Forelimb muscle (tissue), 1 donor: ENCODE measurements at places on chromosomes 13 and 19.

- DNase-seq = peak; percentile 40
Measured at GRCh38 chr19:17246681-17247425, 1.1 kb upstream of the NR2F6 start.

GRCh38 chr19:40279761-40280607, 5.2 kb downstream of the AKT2 start:
- no peak for DNase-seq

GRCh38 chr13:20173116-20173746, 12.4 kb upstream of the GJA3 start:
- DNase-seq = no peak

DNA sequence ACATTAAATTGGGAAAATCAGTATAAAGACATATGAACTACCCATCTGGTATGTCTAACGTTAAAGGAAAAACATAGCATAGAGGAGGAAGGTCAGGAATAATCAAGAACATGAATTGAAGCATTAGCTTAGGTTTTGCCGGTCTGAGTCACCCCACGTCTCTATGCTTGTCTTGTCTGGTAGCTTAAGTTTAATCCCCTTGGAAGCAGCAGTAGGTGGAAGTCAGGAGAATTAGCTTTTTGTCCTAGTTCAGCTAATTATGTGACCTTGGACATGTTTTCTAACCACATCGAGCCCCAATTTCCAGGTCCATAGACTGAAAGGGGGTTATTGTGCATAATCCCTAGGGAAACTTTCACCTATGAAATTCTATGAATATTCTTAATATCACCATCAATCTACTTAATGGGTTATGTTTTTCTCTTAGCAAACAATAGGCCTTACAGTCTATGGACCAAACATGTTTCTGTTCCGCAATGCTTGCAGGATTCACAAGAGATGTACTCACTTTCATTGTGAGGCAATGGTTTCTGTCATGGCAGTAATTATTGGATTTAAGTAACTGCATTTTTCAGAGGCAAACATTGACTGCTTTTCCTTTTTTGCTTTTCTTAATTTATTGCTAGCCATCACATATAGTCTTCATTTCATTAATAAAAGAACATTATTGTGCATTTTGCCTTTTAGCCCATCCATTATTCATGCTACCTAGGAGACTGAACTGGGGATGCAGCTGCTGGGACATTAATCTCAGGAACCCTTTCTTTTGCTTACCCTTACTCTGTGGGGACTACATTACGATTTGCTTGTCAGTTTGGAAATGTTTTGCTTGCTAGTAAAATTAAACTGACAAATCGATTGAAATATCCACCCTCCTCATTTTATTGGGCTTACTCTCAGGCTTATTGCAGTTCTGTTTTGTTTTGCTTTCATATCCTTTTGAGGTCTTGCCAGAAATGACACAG, 304.8 kb upstream of the MAB21L1 start:
- no peak for DNase-seq

GRCh38 chr13:98937911-98938381, 39.9 kb downstream of the DOCK9 start:
- no peak for DNase-seq

- no peak for DNase-seq
Measured at GRCh38 chr19:3684054-3684816, 16.0 kb downstream of the PIP5K1C start.

- DNase-seq = no peak
Measured at GRCh38 chr19:38173291-38174041, 50.6 kb downstream of the DPF1 start.

- DNase-seq = peak; percentile 72
Measured at GRCh38 chr19:18464646-18465045, 26.7 kb upstream of the ISYNA1 start.

GRCh38 chr19:2661615-2662014, 40.9 kb downstream of the GNG7 start:
- DNase-seq = no peak

DNA sequence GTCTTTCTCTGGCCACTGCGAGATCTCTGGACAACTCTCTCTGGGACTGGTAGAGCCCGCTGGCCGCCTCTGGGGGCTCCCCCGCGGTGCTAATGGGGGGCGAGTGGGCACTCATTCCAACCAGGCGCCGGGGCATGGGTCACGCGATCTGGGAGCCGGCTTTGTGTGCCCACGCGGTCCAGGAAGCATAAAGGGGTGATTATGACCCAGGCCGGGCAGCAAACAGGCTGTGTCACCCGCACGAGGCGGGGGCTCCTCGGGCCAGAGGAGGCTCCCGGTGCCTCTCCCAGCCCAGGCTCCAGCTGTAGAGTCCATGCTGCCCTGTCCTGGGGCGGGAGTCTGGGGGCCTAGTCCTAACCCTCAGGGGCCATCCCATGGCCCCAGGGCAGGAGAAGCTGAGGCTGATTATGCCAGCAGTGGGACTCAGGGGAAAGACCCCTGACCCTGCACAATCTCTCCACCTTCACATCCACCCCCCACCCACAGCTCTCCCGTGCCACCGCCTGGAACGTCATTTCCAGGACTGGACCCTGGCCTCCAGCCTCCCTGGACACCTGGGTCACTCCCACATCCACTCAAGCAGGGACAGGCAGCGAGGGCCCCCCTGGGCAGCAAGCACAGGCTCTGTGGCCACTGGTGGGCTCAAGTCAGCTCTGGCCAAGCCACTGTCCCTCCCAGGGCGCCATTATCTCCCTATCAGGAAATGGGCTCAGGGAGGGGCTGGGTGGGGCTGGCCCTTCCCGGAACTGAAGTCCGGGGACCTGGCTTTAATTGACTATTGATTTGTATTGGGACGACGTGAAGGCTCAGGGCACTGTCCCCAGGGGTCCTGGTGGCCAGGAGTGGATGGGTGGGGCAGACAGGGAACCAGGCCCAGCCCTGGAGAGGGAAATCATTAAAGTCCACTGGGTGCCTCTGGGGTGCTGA, 50.0 kb downstream of the PTPRS start:
- DNase-seq = no peak

DNA sequence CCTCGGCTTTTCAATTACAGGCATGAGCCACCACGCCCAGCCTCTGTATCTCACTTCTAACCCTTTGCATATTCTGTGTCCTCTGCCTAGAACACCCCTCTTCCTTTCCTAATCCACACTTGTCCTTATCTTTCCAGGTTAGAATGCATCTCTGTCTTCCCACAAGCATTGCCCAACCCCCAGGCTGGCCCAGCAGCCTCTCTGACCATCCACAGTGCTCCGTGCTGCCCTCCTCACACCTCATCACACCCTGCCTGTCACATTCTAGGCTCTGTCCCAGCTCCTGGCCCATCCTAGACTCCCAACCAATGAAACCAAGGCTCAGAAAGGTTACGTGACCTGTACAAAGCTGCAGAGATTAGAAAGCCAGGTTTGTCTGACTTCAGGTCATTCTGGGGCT, 11.3 kb downstream of the JAK3 start:
- DNase-seq = no peak

DNA sequence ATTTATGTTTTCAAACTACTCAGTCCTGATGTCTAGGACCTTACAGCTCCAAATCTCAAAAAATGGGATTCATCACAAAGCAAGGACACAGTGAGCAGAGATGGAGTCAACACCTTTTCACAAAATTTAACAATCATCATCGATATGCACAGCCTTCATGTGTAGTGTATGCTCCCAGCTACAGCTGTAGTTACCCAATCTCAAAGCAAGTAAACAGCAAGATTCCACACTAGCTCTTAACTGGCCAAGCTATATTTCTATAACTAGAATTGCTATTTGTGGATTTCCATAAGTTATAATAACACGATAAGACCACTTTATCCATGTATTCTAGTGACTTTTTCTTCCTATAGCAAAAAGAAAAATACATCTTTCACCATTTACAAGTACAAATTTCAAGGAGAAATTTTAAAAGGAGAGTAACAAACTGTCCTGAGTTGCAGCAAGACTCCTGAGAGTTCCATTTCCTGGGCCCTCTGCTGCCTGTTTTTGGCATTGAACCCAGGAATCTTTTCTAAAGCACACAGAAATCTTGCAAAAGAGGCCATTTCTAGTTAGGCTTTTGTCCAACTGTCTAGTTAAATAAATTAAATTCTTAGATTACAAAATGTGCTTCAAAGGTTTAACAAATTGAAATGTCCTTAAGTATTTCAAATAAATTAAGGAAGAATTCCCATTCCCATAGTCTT, 460.6 kb downstream of the FGF14 start:
- DNase-seq = no peak

- DNase-seq = no peak
Measured at GRCh38 chr13:23787464-23787863, 101.7 kb downstream of the MIPEP start.

GRCh38 chr13:47420020-47420419, 523.2 kb upstream of the HTR2A start:
- no peak for DNase-seq

GRCh38 chr19:17125728-17126677, 50.4 kb downstream of the MYO9B start:
- DNase-seq = no peak

GRCh38 chr13:110665491-110666254, 40.2 kb downstream of the CARS2 start:
- DNase-seq = no peak

- no peak for DNase-seq
Measured at GRCh38 chr13:72290962-72291681, 424.1 kb upstream of the DACH1 start.

DNA sequence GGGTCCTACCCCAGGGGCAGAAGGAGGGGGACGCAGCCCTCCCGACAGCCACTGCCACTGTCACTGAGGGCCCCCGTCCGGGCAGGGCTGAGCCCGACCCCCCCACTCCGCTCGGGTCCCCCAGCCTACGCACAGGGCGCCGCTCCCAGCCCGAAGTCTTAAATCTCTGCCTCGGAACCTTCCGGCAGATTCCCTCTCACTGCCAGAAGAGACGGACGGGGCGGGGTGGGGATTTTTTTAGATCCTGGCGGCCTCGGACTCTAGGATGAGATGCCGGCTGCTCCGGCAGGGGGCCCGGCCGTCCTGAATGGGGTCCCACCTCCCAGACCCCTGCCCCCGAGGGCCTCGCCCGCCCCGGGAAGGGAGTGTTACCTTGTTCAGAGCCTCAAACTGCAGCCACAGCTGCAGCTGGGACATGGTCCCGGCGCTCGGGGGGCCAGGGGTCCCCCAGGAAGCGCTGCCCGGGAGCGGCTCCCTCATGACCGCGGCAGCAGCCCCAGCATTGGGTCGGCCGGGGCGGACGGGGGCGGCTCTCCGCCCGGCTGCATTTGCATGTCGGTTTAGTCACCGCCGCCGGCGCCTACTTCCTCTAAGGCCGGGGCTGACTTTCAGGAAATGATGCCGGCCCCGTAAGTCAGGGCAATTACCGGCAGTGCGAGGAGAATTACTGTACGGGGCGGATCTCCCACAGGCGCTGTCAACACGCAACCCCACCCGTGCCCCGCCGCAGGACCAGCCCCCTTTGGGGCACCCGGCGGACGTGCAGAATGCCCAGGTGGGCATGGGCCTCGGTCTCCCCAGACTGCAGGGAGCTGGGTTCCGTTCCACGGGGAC, 28.1 kb downstream of the GPX4 start:
- DNase-seq = no peak

- no peak for DNase-seq
Measured at GRCh38 chr19:46603752-46604231, 2.7 kb downstream of the CALM3 start.

- DNase-seq = no peak
Measured at GRCh38 chr13:106532111-106532929, 3.1 kb downstream of the EFNB2 start.

DNA sequence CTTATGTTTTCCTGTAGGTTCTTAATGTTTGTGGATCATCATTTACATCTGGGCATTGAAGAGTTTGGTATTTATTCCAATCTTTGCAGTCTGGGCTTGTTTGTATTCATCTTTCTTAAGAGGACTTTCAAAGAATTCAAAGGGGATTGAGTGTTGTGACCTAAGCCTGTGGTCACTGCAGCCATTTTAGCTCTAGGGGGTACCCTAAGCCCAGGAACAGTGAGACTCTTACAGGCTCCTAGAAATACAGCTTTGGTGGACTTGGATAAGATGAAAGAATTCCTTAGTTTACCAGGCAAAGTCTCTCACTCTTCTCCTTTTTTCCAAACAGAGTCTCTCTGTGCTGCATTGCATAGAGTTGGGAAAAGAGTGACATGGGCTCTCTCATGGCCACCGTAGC, 2539.0 kb upstream of the PCDH20 start:
- no peak for DNase-seq

DNA sequence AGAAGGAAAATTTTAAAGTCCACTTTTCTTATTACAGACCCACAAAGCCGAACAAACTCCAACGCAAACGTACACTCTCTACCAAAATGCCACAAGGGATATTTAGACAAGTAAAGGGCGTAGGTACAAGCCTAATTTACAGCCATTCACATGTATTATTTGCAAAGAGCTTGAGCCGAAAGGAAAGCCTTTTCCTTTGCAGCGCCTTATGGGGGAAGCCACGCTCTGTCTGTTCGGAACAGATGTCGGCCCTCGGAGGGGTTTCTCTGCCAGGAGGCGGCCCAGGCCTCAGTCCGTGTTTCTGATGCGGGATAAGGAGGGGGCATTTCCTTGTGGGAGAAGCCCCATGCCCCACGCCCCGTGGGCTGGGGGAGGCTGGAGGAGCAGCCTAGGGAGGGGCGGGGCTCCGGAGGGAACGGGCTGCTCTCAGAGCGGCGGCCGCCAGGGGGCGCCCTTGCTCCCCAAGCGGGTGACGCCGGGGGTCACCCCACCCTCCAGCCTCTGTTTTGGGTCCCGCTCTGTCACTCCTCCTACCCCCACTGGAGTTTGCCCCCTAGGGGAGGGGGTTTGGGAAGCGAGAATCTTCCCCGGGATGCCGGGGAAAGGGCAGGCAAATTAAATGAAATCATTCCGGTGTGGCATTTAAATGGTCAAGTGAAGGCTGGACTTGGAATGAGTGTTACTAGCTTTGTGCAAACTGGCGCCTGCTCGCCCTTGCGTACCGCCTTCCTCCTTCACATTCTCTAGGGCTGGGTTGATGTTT, 2.9 kb downstream of the HTR2A start:
- DNase-seq = no peak

DNA sequence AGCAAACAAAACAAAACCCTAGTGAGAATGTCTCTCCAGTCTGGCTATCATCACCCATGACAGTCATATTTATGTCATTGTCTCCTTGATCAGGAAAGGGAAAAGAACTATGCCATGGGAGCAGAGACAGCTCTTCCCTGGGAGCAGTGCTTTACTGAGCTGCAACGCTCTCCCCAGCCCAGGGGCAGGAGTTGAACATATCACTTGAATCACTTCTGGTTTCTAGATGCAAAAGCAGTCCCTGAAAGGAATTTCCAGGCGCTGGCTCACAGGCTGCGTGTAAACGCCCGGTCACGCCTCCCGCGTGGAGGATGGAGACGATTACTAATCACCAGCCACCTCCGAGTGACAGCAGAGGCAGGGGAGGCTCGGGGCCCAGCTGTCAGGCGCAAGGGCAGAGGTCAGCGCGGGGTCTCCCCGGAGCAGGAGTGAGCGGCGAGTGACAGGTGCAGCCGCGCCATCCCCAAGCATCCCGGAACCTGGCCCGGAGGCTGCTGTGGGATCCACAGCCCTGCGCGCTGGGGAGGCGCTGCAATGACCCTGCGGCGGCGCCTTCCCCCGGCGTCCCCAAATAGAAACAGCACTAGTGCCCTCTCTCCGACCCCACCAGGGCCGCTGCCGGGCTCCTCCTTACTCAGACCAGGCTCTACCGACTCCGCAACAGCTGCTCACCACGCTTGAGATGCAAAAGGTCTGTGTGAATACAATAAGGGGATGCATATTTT, 23.5 kb upstream of the DCLK1 start:
- no peak for DNase-seq

GRCh38 chr13:43339145-43339804, 315.9 kb downstream of the DNAJC15 start:
- no peak for DNase-seq
